CD14-positive monocyte (primary cell): ENCODE measurements at places on chromosomes 1 and 21. TPM values are rescaled to one million over a fixed set of nuclear protein-coding genes. Genes with fewer than 3 reads are reported as not detected.

DNA sequence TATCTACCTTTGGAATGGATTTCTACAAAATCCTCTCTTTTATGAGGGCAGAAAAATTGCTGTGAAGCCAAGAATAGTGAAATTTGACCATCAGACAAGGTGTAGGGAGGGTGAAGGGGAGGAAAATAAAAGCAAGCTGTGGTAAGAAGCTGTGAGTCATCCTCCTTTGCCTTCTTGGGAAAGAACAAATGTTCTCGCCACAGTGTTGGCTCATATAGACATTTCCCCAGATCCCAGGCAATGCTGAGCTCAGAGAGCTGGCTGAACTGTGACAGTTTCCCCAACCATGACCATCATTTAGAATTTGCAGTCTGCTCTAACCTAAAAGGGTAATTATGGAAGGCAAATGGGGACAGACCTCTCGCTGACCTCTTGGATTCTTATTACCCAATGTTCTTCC, 235.4 kb downstream of the PBX1 start:
- DNase-seq, result peak; percentile 7

DNA sequence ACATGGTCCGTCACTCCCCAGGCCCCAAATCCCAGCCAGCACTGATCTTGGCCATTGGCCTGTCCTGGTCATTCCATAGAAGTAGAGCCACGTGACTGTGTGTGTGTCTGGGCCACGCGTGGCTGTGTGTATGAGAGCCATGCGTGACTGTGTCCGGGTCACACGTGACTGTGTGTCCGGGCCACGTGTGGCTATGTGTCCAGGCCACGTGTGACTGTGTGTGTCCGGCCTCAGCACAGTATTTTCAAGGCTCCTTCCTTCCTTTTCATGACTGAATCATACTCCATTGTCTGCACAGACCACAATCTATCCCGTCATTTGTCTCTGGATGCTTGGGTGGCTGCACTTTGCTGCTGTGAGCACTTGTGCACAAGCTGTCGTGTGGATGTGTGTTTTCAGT, 67.4 kb downstream of the SKI start:
- no peak for DNase-seq

OR2AK2 gene
- polyA plus RNA-seq, result not detected

TMPRSS15 gene
- not detected for polyA plus RNA-seq

DNA sequence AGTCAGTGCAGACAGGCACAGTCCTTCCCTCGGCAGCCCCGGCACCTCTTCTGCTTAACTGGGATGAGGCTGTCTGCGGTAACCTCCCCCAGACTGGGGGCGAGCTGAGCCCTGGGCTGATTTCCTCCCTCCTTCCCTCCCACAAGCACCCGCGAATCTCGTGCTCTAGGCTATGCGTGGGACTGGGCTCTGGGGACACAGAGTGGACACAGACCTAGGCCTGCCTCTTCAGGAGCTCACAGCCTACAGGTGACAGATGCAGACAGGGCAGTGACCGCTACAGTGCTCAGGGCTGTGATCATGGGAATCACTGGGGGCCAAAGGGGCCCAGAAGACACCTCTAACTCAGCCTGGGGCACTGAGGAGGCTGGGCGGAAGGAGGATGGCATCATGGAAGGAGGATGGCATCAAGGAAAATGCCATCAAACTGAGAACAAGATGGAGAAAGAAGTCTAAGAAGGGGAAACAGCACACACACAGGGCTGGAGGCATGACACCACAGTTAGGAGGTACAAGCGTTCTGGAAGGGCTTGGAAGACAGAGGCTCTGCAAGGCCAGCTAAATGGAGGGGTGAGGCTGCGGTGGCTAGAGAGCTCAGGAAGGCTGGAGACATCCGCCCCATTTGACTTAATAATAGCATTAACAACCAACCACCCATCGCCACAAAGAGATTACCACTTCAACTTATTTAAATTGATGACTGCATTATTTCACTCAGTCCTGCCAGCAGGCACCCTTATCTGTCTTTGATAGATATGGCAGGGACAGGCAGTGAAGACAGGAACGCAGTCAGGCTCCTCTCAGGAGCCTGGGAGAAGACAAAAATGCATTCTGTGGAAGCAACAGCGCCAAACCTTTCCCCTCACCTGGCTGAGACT, 4.2 kb downstream of the TTC39A start:
- no peak for DNase-seq

DNA sequence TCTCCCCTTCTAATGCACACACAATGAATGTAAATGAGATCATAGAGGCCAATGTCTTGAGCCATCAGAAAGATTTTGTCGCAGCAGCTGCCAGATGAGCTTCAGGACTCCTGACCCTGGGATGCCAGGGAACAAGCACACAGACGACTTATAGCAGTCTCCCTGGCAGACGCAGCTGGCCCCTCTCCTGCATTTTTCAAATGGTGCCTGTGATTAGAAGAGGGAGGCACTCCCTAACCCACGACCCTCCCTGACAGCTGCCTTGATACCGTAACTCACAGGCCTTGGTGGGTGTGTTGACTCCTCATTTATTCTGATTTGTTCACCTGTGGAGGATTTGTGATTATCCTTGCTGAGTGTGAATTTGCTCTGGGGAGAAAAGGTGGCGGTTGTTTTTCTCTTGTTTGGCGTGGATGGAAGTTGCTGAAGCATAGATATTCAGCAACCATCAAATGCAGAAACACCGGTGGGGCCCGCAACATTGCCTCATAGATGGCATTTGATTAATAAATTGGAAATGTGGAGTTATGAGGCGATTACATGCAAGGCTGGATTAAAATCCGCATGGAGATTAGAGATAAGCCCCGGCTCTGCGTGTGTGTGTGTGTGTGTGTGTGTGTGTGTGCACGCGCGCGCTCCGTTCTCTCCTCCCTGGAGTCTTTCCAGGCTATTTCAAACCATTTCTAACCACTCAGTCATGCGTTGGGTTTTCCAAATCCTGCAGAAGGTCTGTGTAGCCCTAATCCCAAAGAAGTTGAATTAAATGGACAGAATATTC, 2.1 kb upstream of the RD3 start:
- no peak for DNase-seq

PTCH2 gene
- polyA plus RNA-seq, result 0.22 TPM

SV2A gene
- polyA plus RNA-seq, result 0.14 TPM

AMPD1 gene
- not detected for polyA plus RNA-seq

DNA sequence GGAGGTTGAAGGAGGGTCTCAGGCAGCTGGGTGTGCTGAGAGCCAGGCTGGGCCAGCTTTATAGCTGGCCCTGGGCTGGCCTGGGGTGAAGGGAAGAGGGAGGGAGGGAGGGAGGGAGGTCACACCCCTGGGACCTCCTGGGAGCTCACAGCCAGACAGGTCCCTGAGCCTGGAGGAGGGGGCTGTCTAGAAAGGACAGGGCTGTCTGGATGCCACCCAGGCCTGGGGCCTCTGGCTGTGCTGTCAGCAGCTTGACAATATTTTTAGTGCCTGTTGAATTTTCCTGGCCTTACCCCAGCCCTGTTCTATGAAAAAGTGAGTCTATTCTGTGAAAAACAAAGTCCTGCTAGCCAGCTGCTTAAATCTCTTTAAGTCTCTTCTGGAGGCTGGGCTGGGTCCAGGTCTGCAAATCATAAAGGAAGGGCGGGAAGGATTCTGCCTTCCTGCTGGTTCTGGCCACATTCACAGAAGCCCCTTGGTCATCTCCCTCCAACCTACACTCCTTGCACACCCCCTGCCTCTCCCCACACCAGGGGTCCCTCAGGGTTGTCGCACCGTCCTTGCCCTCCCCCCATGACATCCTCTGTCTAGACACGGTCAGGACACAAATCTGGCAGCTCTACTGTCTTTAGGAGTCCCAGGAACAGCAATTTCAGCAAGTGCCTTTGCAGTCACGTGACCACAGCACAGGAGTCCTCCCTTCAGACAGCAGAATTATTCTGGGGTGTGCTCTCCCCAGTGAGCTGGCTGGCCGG, at the start of gene LEFTY2:
LEFTY2 (minus strand) TSS at position 34 of the 755 bp plus-strand sequence. CDS start 80 bp downstream, outside the sequence.
- DNase-seq, result no peak

- no peak for DNase-seq
Measured at GRCh38 chr1:217989510-217989909, 295.6 kb upstream of the RRP15 start.

MCOLN2 gene
- 1.1 TPM for polyA plus RNA-seq

SMCP gene
- not detected for polyA plus RNA-seq

DNA sequence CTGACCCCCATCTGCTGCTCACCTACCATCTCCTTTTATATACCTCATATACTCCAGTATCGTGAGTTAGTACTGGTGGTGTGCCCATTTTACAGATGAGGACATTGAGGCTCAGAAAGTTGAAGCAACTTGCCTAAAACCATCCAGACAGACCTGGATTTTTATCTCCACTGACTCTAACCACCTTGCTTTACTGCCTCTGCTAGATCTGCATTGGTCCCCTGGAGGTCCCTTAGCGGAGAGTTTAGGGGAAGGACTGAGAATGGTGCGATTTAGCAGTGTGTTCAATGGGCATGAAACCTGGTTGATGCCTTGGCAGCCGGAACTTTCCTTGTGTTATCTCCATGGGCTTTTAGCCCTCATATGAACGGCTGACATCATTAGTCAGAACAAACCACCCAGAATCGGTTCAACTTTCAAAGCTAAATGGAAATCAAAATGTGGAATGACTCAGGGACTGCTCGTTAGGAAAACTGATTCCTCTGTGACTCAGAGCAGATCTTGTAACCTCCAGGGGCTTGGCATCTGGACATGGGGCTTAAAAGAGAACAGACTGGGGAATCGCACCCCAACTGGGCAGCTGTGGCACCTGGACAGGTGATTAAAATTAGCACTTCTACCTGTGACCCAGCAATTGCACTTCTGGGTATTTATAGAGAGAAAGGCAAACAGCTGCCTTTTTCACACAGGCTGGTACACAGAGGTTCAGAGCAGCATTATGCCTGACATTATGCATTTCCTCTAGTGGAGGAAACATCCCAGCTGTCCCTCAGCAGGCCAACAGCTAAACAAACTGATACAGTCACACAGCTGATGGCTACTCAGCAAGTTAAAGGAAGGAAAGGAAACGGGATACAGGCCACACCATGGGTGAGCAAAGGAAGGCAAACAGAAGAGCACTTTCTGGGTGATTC, 25.3 kb downstream of the TMEM51 start:
- DNase-seq, result peak; percentile 54

DNA sequence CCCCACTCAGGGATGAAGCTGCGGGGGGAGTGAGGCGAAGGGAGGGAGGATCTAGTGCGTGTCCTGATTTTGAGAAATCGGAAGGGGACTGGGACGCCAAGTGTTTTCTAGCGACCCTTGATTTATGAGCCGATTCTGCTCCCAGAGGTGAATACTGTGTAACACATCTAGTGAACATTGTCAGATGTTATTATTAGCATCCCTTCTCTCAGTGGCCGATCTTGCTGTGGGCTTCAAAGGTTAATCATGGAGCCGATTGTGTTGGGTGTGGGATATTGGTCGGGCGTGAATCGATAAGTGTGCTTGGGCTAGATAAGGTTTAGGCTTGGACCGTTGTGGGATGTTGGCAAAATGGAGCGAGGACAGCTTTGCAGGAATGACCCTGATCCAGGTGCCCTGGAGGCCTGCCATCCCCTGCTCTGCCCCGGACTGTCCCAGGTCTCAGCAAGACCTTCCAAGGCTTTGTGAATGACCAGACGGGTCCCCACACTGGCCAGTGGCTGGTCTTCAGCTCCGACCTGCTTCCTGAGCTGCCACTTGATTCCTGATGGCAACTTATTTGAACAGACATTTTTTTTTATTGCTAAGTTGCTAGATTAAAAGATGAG, 2.2 kb downstream of the AJAP1 start:
- no peak for DNase-seq

DNA sequence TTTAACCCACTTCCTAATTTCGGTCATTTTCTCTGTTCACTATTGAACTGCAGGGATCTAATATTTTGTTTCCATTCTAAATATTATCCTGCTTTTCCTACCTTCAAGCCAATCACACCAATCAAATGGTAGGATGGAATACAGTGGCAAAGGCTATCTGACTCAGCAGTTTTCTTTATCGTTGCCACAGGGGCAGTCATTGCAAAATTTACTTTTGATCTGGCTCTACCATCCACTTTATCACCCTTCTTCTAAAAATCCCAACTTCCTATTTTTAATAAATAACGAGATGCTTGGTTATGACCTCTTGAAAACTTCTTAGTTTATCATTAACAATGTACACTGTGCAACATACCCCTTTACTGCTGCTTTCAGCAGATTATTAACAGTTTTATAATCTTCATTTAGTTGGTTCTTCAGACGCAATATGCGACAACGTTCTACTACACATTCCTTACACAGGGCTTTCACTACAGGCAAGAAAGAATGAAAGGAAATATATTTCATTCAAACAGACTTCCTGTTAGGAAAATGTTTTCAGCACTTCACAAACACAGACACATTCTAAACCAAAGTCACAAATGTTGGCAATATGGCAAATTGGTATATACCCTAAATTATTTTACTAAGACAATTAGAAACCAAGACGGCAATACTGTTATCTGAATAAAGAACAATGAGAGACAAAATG, 52.3 kb upstream of the RAP1GAP start:
- no peak for DNase-seq

DNA sequence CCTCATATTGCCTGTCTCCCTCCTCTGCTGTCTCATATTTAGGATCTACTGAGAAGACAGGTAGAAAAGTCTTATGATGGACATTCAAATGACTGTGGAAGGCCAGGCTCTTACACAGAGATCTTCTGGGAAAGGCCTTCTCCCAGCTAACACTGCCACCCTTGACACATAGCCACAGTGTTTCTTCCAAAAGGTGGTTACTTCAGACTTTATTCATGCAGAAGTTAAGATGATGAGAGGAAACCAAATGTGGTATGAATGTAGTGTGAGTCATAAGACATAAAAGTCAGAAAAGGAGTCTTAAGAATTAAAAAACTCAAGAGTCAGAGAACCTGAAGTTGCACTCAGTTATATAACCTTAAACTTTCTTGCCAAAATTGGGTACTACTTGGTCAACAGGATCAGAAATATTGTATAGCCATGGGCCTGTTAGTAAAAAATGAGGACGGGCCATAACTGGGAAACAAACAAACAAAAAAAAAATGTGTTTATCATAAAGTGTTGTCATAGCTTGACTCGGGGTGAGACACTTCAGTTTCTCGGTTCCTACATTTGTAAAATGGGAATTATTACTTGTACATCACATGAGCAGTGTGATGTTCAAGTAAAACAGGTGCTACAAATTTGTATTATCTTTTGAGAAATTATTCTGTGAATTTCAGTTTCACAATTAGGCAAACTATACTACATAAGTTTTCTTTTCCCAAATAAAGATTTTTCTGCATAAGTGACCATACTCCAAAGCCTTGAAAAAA, 1.2 kb upstream of the DENND1B start:
- DNase-seq, result peak; percentile 59
